GM19239 (cell line): ENCODE measurements at places on chromosomes 5 and 9.

GRCh38 chr5:93599001-93599379, 16.0 kb downstream of the NR2F1 start:
- no peak for DNase-seq

GRCh38 chr9:87494970-87495471, 2.6 kb upstream of the DAPK1 start:
- DNase-seq: no peak

DNA sequence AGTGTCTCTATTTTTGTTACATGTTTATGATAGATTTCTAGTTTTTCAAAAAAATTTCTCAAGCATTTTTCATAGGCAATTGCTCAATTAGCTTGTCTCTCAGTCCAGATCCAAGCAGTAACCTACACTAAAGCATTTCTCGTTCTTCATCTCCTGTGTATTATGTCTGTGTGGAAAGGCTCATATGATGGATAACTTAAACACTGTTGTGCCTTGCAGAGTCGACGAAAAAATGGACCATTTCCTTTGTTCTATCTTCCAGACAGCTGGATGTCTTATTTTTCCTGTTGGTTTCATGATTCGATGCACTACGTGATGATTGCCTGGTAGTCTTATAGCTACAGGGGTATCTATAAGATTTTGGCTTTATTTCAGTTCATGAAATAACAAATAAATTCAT, 347.8 kb downstream of the TRPM3 start:
- DNase-seq: no peak

DNA sequence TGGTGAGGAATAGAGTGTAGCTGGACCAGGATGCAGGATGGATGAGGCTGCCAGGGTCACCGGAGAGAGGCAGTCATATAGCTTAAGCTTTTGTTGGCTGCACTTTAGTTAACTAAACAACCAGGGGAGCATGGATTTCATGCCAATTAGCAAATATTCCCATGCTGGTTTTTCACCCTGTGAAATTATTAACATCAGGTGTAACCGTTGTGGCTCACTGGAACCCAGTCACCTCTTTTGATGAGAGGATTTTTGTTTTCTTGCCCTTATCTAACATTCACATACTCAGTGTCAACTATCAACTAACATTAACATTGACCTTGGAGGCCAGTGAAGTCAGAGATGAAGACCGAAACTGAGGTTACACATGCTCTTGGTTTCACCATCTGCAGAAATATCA, 97.2 kb upstream of the BASP1 start:
- DNase-seq: no peak

DNA sequence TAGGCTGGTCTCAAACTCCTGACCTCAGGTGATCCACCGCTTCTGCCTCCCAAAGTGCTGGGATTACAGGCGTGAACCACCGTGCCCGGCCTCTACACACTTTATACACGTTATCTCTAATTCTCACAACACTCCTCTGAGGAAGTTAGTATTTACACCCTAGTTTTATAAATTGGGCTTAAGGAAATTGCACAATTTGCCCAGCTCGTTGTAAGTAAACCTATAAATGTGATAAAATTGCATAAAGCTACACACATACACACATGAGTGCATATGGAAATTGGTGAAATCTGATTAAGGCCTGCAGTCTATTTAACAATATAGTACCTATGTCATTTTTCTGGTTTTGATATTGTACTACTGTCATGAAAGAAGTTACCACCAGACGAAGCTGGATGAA, 4.4 kb upstream of the SLC4A9 start:
- no peak for DNase-seq

DNA sequence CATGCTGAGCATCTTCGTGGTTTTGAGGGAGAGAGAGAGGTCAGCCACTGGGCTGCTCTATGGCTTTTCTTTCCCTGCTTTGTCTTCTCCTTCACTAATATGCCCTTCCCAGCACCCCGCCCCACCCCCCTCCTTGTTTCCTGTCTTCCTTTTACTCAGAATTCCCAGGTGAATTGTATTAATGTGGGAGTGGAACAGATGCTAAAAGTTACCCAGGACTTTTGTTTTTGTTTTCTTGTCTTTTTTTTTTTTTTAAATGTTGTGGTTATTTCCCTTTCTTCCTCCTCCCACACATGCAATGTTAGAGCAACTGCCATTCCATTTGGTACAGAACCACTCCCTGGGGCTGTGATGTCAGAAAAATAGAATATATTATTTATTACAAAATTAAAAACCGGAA, 442.7 kb upstream of the CD180 start:
- no peak for DNase-seq
